ENCODE measurements at places on chromosomes 4 and X.

- no peak for DNase-seq
Observed at GRCh38 chr4:105236202-105236915, 89.7 kb downstream of the TET2 start.

DNA sequence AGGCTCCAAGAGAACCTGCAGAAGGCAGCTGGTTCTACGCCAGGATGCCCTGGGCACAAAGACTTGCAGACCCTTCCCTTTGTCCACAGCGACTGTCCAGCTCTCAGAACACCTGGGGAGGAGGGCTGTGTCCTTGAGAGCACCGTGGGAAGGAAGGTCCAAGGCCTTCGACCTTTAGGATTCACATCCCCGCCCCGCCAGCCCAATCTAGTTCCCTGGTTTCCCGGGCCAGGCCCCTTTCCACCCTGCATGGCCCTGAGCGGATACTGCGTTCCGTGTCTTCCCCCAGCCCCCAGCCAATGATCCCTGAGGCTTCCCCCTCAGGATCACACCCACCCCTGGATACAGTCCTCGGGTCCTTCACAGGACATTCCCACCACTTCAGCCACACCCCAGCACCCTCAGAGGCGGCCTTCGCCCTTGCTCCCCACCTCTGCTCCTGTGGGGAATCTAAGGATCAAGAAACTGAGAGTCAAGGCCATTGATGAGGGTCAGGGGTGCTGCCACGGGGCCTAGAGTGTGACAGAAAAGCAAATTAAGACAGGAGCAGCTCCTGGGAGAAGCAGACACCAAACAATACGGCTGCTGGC lies 9.1 kb downstream of the ABCD1 start:
- DNase-seq: no peak

GRCh38 chr4:8920289-8920965 lies 48.8 kb upstream of the HMX1 start:
- DNase-seq: no peak

- no peak for DNase-seq
Observed at GRCh38 chr4:110865611-110866259, 242.9 kb upstream of the PITX2 start.

DNA sequence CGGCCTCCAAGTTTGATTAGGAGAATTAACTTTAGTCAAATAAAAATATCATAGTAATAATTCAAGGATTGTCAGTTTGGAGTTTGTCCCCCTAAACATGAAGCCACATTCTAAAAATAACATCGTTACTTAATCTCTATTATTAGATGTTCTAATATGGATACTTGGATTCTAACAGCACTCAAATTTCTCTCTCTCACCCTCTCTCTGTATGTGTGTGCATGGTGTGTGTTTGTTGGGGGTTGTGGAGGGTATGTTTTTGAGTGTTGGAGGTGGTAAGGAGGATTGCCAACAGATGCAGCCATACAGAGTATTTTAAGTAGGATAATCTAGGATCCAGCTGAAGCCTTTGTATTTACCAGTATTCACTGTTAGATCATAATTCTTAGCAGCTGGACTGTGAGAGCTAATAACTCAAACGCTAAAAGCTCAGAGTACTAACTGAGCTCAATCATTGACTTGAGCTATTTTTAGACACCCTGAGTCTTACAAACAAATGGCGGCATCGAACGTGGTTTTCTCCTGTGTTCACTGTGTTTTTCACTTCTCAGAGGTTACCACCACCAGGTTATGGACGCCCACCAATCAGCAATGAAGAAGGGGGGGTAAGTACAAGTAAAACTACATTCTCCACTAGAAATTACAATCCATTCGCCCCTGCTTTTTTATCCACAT lies 8.8 kb downstream of the ENAM start:
- DNase-seq: no peak

GRCh38 chrX:1011691-1012283 lies 200.7 kb downstream of the CRLF2 start:
- DNase-seq: no peak

GRCh38 chr4:6322761-6323566 lies 53.3 kb downstream of the WFS1 start:
- no peak for DNase-seq

DNA sequence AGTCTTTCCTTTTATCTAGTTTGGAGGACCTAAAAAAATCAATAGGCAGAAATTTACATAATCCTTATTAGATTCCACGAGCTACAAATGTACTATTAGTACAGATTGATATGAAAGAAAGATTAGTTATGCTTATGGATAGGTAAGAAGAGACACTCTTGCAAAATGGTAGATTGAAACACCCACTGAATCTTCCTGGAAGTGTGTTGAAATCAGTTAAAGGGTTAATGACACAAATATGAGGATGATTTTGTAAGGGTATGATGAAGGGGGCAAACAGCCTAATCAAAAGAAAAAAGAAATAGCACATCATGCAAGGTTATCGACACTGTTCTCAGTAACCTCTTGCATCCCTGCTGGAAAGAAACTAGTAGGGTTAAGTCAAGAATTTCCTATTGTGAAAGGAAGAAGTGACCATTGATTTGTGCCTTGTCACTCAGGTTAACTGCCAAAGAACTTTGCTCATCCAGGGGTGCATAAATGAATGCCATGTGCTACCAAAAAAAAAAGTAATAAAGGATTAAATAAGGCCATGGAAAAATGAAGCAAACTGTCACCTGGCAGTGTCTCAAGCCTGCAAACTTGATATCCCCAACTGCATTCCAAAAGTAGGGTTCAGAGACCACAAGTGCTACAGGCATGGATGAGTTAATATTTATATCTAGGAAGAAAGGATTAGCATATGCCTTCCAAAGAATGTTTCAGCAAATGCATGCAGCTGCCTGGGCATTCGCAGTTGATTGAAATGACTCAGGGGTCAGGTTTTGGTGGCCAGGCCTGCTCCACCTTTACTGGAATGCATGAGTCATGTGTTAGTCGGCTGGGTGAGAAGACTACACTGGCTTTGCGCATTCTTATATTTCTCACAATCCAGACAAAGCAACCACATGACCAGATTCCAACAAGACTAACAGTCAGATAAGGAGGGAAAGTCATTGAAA lies 78.3 kb upstream of the ATXN3L start:
- DNase-seq: no peak

DNA sequence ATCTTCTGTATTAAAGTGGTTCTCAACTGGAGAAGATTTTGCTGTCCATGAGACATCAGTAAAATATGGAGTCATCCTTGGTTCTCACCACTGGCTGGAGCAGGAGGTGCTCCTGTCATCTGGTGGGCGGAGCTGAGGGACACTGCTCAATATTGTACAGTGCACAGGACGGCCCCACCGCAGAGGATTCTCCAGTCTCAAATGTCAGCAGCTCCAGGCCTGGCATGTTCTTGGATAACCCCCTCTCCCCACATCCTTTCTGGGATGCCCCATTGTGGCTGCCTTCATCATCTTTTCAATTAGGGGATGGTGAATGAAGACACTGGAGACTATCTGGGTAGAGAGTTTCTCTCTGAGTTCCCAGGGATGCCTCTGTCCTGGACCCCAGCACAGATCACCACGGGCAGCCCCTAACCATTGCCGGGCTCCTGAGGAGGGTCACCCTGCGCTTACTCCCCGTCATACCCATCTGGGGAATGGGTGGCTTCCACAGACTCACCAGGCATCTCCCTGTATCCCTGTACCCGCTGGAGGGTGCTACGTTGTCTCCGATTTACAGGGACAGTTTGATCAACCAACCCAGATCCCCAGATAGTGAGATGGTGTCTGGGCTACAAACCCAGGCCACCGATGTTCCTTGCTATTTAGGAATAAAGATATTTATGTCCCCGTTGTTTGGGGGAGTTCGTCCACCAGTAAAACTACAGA lies 21.9 kb upstream of the P2RY8 start:
- no peak for DNase-seq

- DNase-seq: no peak
Observed at GRCh38 chr4:142718981-142719380, 127.1 kb downstream of the INPP4B start.

DNA sequence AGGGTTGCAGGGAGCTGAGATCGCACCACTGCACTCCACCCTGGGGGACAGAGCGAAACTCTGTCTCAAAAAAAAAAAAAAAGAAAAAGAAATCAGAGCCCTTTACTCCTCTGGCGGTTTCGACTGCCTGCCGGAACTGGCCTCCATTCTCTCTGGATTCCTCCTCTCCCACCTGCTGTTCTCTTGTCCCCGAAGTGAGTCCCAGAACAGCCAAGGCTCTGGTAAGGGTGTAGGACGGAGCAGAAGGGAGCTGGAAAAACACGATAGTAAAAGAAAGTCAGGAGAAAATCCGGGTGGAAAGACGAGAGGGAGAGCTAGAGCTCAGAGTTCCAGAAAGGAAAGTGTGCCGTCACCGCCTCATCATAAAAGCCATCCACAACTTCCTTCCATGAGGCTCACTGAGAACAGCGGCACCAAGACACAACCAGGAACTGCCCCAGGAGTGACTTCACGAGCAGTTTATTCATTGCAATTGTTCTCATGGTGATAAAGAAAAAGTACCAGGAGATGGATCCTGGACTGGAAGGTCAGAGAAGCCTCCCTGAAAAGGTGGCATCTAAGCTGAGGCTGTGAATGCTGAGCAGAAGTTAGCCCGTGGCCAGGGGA lies 12.3 kb downstream of the TLR3 start:
- DNase-seq: no peak

GRCh38 chr4:138841343-138841742 lies 174.2 kb upstream of the NOCT start:
- no peak for DNase-seq

DNA sequence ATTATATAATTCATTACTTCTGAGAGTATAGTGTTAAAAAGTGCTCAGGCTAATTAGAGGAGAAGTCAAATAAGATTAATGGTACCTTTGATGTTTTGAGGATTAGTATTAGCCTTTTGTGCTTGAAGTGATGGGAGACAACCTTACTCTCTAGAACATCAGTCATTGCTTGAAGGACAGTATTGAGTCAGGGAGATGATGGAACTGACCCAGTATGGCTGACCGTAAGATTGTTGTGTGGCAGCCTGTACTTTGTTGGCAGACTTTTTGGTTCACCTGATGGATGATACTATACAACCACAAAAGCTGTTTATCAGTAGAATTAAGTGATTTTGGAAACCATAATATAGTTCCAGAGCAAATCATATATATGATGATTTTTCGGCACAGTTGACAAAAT lies 9.9 kb downstream of the OGT start:
- no peak for DNase-seq

DNA sequence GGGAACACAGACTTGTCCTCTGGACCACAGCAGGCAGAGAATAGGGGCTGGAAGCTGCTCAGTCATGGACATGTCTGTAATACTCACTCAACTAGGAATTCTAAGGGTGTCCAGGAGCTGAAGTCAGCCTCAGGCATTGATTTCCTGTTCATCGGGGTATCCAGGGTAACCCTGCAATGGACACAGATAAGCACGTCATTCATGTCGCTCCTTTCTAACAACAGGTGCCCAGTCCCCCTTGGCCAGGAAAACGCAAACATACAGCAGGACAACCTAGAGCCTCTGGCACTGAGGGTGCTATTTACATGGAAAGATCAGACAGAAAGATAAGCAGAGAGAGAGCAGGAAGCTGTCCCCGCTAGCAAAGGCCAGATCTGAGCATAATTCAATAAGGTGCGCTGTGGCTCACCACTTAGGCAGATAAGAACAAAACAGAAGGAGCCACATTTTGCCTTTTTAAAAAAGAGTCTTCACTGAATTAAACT lies 21.3 kb downstream of the QDPR start:
- DNase-seq: no peak
